T-helper 17 cell (primary cell): ENCODE measurements at places on chromosomes 5 and 9. TPM values are rescaled to one million over a fixed set of nuclear protein-coding genes. Genes with fewer than 3 reads are reported as not detected.

The ADAMTSL2 gene
- not detected for total RNA-seq

The CCL28 gene
- 14.9 TPM for total RNA-seq

The SMIM33 gene
- total RNA-seq: 0.13 TPM

- no peak for DNase-seq
These were observed 378.2 kb downstream of the ACTL7B start for GRCh38 chr9:108477529-108478006.

GRCh38 chr9:109272745-109273144 lies 48.1 kb downstream of the EPB41L4B start:
- no peak for DNase-seq

DNA sequence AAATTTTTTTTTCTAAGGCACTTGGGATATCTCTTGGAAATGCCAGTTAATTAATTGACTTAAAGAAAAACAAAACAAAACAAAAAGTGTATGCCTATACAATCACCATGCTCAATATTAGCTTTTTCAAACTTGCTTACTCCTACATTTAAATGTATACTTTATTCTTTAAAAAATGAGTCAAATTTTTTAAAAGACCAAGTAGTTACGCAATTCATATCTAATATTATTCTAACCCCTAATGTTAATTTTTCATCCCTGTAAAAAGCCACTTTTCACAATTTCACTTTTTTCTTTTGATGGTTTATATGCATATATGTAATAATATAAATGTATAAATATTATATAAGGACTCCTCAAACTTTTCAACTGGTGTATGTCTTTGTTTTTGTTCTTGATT lies 211.2 kb downstream of the PRDM9 start:
- no peak for DNase-seq

- DNase-seq: no peak
These were observed 46.7 kb upstream of the CPLX2 start for GRCh38 chr5:175824676-175825075.

GRCh38 chr9:4502444-4502843 lies 12.2 kb downstream of the SLC1A1 start:
- no peak for DNase-seq
